ENCODE measurements at places on chromosomes 7 and 10. TPM values are rescaled to one million over a fixed set of nuclear protein-coding genes. Genes with fewer than 3 reads are reported as not detected.

Gene MSMB
- total RNA-seq: not detected

Gene ARF5
- 146 TPM for total RNA-seq

Gene CPN1
- total RNA-seq: not detected

Gene STOX1
- total RNA-seq: 0.29 TPM

Gene MDFIC
- 81.3 TPM for total RNA-seq

Gene C7orf57
- total RNA-seq: under 0.01 TPM

Gene NPSR1
- not detected for total RNA-seq

Gene ZNF37A
- 19.4 TPM for total RNA-seq

Gene LEP
- 0.36 TPM for total RNA-seq

Gene ELMO1
- 2.2 TPM for total RNA-seq

DNA sequence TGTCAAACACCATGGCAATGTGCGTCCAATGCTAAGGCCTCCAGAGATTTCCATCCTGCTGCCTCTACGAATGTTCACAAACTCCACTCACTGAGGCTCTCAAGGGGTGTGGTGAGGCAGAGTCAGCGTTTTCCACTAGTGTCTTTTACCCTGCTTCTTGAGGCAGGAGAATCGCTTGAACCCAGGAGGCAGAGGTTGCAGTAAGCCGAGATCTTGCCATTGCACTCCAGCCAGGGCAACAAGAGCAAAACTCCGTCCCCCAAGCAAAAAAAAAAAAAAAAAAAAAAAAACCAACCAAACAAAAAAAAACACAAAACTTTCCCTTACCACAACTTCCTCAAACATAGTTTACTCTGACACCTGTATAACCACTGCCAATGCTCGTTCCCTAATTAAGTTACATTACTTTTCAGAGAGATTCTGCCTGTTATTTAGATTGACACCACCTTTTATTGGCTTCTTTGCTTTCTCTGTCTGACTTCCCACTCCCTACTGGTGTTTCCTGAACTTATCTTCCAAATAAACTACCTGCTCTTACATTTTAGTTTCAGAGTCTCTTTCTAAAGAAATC is 102.1 kb upstream of the ZNF746 start:
- H3K4me3 ChIP-seq: no peak overlapping the region
- H3K4me1 ChIP-seq: no peaks in the 10 kb centered on the region
- no peaks in the 10 kb centered on the region for H3K27me3 ChIP-seq
- no peak for DNase-seq

DNA sequence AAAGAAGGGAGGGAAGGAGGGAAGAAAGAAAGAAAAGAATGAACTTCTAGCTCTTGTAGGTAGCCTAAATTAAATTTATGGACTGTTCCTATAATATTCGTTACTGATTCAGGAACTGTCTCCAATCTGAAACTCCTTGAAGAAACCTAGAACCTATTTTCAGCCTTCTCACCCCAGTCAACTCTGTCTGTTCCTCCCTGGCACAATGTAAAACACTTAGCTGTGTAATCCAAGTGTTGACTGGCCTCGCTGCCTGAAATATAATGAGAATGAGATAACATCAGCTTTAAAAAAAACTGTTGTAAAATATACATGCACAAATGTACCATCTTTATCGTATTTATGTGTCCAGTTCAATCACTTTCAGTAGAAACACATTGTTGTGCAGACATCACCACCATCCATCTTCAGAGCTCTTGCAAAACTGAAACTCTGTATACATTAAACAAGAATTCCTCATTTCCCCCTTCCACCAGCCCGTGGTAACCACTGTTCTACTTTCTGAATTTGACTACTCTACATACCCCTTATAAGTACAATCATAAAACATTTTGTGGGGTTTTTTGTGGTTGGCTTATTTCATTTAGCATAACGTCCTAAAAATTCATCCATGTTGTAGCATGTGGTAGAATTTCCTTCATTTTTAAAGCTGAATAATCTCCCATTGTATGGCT is 6.3 kb upstream of the C7orf33 start:
- no peak for DNase-seq
- H3K27me3 ChIP-seq: peaks cover 19% of the 10 kb centered on the region
- no peak overlapping the region for H3K4me3 ChIP-seq
- H3K36me3 ChIP-seq: no peaks in the 10 kb centered on the region
- H3K4me1 ChIP-seq: no peaks in the 10 kb centered on the region
- H3K27ac ChIP-seq: no peak overlapping the region

DNA sequence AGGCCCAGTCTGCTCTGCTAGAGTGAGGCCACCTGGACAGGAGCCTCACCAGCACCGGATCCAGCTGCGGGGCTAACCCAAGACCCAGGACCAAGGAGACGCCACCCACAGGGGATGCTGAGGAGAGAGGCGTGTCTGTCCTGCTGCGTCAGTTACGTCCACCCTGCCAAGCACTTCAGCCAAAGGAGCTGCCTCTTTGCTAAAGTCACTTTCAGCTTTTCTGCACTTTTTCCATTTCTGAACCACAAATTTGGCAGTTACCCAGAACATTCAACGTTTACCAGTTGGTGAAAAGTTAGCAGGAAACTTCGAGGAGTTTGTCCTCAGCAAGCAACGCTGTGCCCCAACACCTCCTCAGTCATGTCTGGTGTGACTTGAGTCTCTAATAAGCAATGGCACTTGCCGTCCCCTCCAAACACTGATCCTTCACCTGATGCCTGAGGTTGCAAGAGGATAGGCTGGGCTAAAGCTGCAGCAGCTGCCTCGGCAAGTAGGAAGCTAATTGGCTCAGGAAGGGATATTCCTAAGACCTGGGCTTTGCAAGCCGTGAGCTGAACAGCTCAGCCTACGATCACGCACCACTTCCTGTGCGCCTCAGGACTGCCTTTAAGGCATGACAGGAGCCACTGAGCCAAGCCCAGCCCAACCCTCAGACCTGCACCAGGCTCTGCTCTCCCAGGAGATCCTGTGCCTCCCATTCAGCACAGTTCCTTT is 40.1 kb downstream of the KCNH2 start:
- H3K4me1 ChIP-seq: peaks cover 3% of the 10 kb centered on the region
- no peaks in the 10 kb centered on the region for H3K36me3 ChIP-seq
- no peak overlapping the region for H3K4me3 ChIP-seq
- peak; percentile 56 for DNase-seq
- H3K27me3 ChIP-seq: no peaks in the 10 kb centered on the region
- H3K27ac ChIP-seq: no peak overlapping the region

DNA sequence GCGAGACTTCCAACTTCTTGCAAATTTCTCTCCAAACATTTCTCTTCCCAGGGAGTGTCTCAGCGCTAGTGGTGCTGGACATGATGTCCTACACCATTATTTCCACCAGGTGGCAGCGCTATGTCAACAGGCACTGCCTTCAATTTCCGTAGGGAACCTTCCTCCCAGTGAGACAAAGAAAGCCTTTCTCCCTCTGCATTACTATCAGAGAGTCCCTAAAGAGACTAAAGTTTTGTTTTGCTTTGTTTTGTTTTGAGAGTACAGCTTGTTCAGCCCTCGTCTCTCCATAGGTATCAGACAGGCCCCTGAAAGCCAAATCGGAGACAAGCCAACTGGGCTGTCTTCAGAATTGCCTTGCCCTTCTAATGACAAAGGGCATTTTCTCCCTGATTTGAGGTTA is 44.2 kb upstream of the GGCT start:
- H3K4me1 ChIP-seq: peaks cover 11% of the 10 kb centered on the region
- no peaks in the 10 kb centered on the region for H3K36me3 ChIP-seq
- no peaks in the 10 kb centered on the region for H3K27me3 ChIP-seq
- H3K4me3 ChIP-seq: no peak overlapping the region
- no peak overlapping the region for H3K27ac ChIP-seq

GRCh38 chr7:1508277-1508758 is 4.1 kb upstream of the INTS1 start:
- peaks cover 11% of the 10 kb centered on the region for H3K4me1 ChIP-seq
- H3K36me3 ChIP-seq: no peaks in the 10 kb centered on the region
- no peak overlapping the region for H3K27ac ChIP-seq
- DNase-seq: no peak
- H3K27me3 ChIP-seq: no peaks in the 10 kb centered on the region

- DNase-seq: no peak
- H3K27ac ChIP-seq: no peak overlapping the region
- no peak overlapping the region for H3K4me3 ChIP-seq
- peaks cover 52% of the 10 kb centered on the region for H3K27me3 ChIP-seq
- no peaks in the 10 kb centered on the region for H3K36me3 ChIP-seq
These were observed 207.2 kb upstream of the SVIL start for GRCh38 chr10:29841724-29842649.

GRCh38 chr10:35412900-35413491 is 76.7 kb downstream of the CCNY start:
- H3K27me3 ChIP-seq: no peaks in the 10 kb centered on the region
- H3K4me3 ChIP-seq: no peak overlapping the region
- peaks cover 43% of the 10 kb centered on the region for H3K4me1 ChIP-seq
- no peaks in the 10 kb centered on the region for H3K36me3 ChIP-seq
- H3K27ac ChIP-seq: peak overlapping the region; percentile 80
- peak; percentile 85 for DNase-seq

- DNase-seq: no peak
- no peak overlapping the region for H3K4me3 ChIP-seq
- H3K36me3 ChIP-seq: no peaks in the 10 kb centered on the region
- H3K27me3 ChIP-seq: no peaks in the 10 kb centered on the region
These were observed 237.7 kb upstream of the PLXDC2 start for GRCh38 chr10:19578571-19578970.

DNA sequence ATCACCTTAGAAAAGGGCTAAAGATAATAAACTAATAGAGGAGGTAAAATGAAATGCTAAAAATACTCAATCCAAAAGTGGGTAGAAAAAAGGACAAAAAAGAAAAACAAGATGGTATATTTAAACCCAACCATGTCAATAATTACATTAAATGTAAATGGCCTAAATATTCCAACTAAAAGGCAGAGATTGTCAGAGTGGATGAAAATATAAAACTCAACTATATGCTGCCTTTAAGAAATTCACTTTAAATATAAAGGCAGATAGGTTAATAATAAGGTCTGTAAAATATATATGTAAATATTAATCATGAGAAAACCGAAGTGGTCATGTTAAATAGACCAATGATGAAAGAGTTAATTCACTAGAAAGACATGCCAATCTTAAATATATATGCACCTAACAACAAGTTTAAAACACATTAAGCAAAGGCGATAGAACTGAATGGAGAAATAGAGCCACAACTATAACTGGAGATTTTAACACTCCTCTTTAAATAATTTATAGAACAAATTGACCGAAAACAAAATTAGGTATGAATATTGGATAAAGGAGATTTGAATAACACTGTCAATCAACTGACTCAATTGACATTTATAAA is 159.4 kb downstream of the PLPP4 start:
- no peak overlapping the region for H3K4me3 ChIP-seq
- DNase-seq: no peak
- no peaks in the 10 kb centered on the region for H3K27me3 ChIP-seq
- H3K4me1 ChIP-seq: no peaks in the 10 kb centered on the region

DNA sequence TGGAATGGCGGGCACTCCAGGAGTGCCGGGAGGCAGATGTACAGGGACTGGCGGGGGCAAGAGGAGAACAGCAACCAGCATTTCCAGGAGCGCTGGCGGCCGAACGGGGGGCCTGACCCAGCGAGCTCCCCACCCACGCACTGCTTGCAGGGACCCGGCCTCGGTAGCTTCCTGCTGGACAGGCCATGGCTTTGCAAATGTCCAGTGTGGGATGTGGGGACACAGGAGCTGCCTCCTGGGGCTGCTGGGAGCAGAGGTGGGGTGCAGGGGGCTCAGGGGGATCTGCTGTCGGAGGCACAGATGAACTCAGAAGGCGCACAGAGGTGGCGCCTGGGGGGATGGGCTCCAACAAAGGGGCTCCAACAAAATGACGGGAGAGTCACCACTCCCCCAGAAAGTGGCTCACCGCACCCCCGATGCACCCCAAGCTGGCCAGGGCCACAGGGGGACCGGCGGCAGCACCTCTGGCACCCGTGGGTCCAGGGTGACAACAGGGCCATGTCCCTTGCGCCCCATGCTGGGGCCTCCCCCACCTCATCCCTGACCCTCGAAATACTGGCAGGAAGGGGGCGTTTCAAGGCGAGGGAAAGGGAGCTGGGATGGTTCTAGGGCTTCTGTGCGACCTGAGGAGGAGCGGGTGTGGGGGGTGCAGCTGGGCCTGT is 41.1 kb downstream of the AP5Z1 start:
- no peaks in the 10 kb centered on the region for H3K36me3 ChIP-seq
- no peak overlapping the region for H3K27ac ChIP-seq
- DNase-seq: peak; percentile 68
- H3K4me1 ChIP-seq: no peaks in the 10 kb centered on the region

DNA sequence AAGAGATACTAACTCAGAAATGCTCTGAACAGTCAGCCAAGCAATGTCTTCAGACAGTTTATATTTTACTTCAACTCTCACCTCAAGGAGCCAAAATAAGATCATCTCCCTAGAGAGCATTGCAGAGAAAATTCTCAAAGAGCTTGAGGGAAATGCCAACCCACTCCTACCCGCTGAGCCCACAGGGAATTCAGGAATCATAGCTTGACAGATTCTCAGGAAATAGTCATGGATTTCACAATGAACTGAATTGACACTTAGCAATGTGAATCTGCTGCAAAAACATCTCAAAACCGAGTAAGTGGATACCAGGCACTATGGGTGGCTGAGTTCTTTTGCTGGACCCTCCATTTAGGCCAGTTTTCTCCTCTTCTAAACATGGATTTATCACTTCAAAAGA is 9.8 kb upstream of the PLAC9 start:
- peak overlapping the region; percentile 77 for H3K27ac ChIP-seq
- H3K36me3 ChIP-seq: no peaks in the 10 kb centered on the region
- DNase-seq: peak; percentile 77
- no peaks in the 10 kb centered on the region for H3K27me3 ChIP-seq

GRCh38 chr7:30913821-30914515 is 2.3 kb downstream of the AQP1 start:
- DNase-seq: no peak
- no peak overlapping the region for H3K27ac ChIP-seq

- H3K27ac ChIP-seq: no peak overlapping the region
- H3K4me1 ChIP-seq: no peaks in the 10 kb centered on the region
- no peak overlapping the region for H3K4me3 ChIP-seq
- no peaks in the 10 kb centered on the region for H3K27me3 ChIP-seq
- H3K36me3 ChIP-seq: no peaks in the 10 kb centered on the region
These were observed 300.8 kb downstream of the SDHAF3 start for GRCh38 chr7:97418312-97418711.

GRCh38 chr10:121573538-121573941 is 24.7 kb downstream of the FGFR2 start:
- H3K27ac ChIP-seq: no peak overlapping the region
- no peaks in the 10 kb centered on the region for H3K4me1 ChIP-seq

All from osteoblast (primary cell).